NCI-H510A (cell line): ENCODE measurements at places on chromosomes 2 and 18.

DNA sequence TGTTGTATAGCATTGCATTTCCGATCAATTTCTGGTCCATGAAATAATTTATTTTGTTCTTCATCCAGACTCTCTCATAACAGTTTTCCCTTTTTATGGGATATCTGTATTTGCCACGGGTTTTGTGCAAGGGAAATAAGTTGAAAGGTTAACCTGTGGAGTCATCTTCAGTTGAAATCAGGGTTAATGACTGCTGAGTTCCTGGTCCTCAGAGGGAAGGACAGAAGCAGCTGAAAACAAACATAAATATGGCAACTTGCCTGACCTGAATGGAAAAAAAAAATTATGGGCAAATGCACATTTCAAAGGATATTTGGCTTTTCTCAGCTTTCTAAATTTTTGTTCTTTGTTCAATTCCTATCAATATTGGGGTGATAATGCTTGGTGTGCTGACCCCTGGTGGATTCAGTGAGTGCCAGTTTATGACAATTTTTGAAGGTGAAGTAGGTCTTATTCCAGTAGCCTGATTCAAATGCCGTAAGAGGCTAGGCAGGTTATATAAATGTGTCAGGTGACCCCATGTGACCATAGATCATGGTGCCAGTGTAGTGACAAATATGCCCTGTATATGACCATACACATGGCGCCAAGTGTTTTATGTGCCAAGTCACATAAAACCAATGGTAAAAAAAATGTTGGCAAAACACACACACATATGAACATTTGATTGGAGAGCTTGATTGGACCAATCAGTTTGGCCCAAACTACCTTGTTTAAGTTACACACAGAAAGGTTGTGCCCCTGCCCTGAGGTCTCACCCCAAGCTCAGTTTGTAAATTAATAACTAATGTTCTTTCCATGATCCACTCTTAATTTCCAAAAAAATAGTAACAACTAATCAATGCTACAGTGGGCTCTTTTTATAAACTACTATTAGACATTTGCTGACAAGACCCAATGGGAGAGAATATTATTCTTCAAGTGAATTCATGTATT is 47.6 kb upstream of the FAM124B start:
- no peak for DNase-seq

DNA sequence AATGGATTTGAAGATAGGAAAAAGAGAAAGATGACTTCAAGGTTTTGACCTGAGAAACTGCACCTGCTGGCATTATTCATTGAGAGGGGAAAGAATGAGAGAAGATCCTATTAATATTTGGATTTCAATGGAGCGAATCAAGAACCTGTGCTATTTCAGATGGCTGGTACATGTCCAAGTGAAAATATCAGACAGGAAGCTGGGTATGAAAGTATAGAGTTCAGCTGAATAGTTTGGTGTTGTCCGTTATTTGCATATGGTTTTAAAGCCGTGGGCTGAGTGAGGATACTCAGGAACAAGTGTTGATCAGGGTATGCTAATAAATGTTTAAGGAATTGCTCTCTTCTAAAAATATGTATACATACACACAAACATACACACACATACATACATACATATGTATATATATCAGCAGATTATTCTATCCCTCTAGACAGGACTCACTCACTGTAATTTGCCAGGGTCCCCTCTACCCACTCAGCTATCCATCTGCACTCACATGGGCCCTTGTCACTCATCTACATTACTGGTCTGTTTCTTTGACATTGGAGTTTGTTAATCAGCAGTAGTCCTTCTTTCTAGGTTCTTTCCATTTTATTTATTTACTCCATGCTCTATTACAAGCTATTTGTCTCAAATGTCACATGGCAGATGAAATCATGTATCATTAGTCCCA is 33.9 kb upstream of the IKZF2 start:
- DNase-seq, result no peak

GRCh38 chr2:20531633-20532262 is 84.9 kb downstream of the RHOB start:
- DNase-seq, result no peak

DNA sequence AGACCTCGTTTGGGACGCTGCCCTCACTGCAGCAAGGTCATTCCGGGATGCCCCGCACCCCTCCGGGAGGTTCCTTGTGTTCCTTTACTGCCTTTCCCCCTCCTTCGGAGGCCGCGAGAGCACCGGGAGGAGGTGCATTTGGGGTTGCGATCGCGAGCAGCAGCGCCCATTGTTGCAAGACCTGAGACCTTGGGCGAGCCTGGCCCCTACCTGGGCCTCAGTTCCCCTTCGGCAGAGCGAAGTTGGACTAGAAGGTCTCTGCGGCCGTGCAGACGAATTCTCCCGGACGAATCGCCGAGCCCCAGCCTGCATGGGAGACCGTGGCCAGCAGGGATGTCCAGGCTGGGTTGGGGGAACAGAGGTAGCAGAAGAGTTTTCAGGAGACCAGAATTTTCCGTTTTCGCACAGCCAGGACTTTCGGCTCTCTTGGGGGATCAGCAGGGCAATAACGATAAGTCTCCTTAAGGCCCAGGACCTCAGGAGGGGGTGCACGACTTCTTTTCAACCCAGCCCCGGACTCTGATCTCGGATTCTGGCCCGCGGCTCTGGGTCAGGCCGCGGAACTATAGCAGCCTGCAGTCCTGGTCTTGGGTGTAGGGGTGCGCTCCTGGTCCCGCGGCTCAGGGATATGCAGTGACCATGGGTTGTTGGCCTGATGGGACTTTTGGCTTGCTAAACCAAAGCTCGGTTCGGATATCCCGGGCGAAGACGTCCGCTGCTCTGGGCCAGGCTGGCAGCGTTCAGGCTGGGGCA is 2.8 kb downstream of the GDF7 start:
- no peak for DNase-seq

- no peak for DNase-seq
Measured at GRCh38 chr2:106575955-106576354, 88.8 kb downstream of the CD8B2 start.

DNA sequence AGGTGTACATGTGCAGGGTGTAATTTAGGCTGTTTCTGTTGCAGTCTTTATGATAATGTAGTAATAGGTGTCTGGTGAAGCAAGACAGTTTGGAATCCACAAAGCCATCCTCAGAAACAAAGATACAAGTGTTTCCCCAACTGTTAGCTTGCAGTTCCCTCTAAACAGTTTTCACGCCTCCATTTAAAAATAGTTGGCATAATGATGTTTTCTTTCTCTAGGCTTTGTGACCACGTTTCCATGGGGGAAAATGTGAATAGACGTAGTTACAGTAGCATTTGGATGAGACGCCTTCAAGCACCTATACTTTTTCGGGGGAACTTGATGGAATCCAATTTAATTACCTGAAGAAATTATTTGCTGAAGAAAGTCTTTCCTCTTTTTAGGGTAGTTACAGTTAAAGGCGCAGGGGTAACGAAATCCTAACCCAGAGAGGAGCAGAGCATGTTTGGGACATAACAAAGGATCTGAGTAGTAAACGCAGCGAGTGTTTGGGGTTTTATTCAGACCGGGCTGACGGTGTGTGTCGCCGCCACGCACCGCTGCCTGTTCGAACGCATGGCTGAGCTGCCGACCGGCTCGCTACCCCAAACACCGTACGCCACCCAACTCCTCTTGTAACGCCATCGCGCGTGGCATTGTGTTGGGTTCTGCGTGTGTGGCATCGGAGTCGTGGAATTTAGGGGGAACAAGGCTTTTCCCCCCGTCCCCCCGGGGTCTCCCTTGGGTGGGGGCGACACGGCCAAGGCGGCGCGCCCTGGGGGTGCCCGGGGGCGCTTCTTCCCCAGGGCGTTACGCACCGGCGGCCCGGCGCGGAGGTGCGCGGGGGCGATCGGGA is 681 bp upstream of the NRP2 start:
- no peak for DNase-seq

DNA sequence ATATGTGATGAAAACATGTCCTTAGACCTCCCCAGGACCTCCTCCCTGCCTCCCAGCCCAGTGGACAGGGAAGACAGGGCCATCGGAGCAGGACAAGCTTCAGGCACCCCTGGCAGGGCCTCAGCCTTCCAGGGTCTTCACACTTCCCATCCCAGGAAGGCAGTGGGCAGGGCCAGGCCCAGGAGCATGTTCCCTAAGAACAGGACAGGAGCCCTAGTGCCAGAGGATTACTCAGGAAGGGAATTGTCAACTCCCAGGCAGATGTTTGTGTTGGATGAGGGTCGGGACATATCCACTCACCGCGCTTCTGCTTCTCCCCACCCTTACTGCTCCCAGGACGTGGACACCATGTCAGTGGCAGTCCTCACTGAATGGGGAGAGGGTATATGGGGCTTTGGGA is 138.9 kb downstream of the TNS1 start:
- no peak for DNase-seq

GRCh38 chr18:49529596-49529995 is 32.3 kb upstream of the LIPG start:
- no peak for DNase-seq

GRCh38 chr2:12032398-12032797 is 286.0 kb downstream of the LPIN1 start:
- no peak for DNase-seq

- DNase-seq, result no peak
Measured at GRCh38 chr2:110755491-110756078, 23.2 kb downstream of the ACOXL start.

- DNase-seq, result no peak
Measured at GRCh38 chr2:134838143-134838620, at the start of gene ACMSD. TSS of gene ACMSD (plus strand) at chr2:134838616. CDS start at chr2:134838683, 67 bp downstream.

DNA sequence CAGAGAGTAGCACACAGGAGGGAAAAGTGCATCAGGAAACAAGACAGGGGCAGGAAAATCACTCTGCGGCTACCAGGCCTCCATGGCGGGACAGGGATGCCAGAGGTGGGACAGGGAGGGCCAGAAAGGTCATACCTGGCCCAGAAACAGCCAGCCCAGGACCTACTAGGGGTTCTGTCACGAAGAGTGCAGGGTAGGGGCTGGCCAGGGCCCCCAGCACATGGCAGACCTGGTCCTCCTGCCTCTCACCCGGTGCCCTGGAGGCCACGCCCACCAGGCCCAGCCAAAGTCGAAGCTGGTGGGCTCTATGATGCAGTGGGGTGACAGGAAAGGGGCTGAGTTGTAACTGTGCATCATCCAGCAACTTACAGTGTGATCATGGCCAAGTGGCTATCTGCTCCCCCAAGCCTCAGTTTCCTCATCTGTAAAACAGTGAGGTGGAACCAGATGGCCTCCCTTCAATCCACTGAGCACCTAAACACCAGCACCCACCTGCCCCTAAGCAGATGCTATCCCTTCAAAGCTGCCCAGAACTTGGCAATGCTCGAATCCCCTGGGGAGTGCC is 10.6 kb downstream of the CYP26B1 start:
- no peak for DNase-seq

DNA sequence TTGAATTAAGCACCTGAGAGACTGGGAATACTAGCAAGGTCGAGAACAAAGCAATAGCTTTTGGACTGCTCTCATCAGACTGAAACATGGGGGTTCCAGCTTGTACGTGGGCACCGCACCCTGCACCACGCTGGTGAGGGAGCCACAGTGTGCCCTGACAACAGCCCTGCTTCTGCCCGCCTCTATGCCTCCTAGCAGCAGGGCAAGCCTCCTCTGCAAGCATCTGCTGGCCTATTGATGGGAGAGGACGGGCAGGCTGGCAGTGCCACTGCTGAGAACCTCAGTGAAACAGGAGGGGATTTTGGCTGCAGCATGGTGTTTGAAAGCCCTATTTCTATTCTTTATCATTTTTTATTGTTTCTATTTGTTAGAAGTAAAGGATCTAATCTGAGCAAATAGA is 146.1 kb upstream of the OTOS start:
- no peak for DNase-seq

DNA sequence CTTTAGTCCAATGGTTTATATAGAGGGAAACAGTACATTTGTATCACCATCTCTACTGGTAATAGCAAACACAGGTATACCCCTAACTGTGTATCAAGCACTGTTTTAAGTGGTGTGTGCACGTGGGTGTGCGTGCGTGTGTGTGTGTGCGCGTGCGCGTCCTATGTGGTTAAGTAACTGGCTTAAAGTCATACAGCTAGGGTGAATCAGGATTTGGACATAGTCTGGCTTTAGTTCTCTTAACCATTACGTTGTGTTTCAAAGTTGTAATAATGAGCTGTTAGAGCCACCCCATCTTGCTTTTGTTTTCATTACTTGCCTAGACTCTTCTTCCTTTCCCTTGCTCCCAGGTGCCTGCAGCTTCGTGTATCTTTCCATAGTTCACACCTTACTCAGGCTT is 2.1 kb downstream of the HADHB start:
- no peak for DNase-seq

DNA sequence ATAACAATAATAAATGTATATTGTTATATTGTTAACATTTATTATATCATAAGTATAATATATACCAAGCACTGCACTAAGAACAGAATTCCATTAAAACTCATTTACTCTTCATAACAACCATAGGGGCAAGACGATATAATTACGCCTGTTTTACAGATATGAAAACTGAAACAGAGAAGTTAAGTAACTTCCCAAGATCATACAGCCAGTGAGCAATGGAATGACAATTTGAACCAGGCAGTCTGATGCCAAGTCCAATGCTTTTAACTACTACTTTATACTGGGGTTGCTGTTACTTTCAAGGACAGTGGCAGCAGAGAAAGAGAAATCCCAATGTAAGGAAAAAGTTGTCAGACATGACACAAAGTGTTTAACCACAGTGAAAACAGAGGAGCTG is 338.8 kb upstream of the ID2 start:
- no peak for DNase-seq

DNA sequence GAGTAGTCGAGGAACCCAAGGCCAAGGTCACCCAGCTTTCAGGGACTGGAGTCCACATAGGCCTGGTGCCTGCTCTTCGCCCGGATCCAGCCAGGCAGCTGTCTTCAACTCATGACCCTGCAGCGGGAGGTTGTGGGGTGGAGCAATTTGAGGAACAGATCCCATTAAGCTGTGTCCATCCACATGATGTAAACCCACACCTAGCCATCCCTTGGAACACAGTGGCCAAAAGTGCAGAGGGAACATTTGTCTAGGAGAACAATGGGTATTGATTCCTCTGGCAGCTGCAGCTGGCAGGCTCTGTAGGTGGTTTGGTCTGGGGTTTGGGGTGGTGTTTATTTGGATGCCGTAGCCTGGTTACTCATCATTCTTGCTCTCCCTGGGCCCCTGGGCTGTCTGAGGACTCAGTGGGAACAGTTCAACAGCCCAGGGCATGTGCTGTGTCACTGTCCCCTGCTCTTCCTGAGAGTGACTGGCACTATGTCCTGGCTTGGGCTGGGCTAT is 99.4 kb downstream of the TFCP2L1 start:
- peak; percentile 72 for DNase-seq

- peak; percentile 1 for DNase-seq
Measured at GRCh38 chr2:166127217-166128155, at the start of gene SCN1A. TSS of gene SCN1A (minus strand) at chr2:166128020. CDS start at chr2:166073621, 54,399 bp downstream.

DNA sequence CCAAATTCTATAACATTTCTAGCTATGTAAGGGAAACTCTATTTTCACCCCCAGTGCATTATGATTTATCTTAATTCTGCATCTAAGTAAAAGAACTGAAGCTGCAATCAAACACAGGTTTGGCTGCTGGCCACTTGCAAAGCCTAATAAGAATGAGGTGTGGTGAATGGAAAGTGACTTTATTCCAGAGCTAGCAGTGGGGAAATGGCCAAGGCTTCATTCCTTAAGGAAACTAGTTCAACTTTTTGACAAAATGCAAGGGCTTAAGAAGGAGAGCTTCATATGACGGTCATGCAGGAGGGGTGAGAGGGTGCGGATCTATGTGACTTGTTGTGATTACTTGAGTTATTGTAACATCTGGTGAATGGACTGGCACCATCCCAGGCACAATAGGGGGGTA is 1802.0 kb downstream of the SUCLG1 start:
- DNase-seq, result no peak

GRCh38 chr18:36602071-36602470 is 226.7 kb downstream of the TPGS2 start:
- DNase-seq, result no peak

- DNase-seq, result no peak
Measured at GRCh38 chr18:3725115-3725514, 275.1 kb downstream of the TGIF1 start.
